ENCODE measurements at places on chromosomes 13 and 19.

GRCh38 chr13:113724780-113725315, 34.2 kb upstream of the TMEM255B start:
- DNase-seq, result peak; percentile 87

GRCh38 chr13:114027046-114027715, 53.3 kb upstream of the C13orf46 start:
- no peak for DNase-seq

DNA sequence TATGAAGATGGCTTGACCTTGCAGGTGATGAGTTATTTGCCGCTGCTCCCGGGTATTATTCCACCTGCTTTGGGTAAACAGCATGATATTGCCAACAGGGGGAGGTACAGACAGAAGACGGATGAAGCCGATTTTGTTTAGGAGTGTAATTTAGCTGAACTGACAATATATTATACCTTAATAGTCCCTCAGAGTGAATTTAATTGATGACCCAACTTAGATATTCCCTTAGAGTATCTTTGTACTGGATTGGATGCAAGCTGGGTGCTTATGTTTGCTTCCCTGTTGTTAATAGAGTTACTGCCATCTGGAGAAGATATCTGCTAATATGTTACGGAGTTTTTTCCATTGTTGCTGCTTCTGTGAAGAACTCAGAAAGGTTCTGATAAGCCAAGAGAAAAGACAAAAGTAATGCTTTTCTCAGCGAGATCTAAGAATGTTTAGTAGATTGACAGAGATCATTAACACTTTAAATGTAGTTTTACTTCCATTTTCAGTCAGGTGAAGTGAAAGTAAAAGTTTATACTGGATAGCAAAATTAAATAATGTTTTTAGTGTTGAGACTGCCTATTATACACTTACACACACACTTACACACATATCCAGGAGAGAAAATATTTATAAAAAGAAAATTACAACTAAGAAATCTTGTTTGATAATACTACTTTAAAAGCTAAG, 2220.8 kb upstream of the PCDH20 start:
- DNase-seq, result no peak

GRCh38 chr13:111280681-111281585, 39.5 kb upstream of the TEX29 start:
- no peak for DNase-seq

GRCh38 chr19:778910-779653, 18.2 kb upstream of the PTBP1 start:
- peak; percentile 83 for DNase-seq

DNA sequence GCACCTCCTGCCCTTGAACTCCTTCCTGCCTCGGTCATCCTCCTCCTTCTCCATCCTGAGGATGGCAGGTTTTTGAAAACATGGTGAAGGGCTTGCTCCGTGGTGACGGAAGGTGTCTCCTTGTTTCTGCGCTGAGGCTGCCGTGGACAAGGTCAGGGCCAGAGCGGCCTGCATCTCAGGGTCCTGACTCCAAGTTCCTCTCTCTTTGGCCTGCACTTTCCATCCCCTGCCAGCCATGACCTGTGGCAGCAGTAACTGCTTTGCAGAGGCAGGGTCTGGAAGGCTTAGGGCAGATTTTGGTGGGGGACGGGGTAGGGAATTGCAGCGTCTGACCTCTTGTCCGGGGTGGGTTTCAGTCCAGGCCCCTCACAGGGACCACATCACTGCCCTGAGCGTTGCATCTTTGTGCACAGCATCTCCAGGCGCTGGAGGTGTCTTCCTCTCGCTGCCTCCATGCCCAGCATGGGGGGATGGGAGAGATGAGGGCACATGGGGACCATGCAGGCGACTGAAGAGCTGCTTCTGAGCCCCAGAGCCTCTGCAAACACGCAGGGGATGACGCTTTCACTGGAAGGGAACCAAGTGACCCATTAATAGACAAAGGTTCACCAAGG, 216.8 kb downstream of the TEX29 start:
- DNase-seq, result no peak

DNA sequence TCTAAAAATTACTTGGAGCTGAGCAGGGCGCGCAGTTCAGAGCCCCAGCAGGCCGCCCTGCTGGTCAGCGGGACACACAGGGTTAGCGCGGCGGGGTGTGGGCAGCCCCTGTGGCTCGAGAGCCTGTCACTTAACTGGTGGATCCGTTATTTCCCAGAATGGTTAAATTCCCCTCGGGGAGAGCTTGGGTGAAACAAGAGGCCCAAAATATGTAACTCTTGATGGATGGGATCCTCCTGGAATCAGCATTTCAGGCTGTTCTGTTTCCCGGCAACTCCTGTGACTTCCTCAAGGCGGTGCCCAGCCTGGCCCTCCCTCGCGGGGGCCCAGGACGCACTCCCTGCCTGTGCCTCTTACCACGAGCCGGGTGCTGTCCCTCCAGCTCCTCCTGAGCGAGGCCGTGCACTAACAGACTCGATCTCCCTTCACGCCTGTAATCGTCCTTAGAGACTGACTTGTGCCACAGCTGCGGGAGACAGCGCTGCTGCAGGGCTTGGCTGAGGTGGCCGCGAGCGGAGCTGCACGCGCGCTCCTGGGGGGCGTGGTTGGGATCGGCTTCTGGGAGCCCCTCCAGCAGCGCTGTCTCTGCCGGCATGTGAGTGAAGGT, 9.7 kb downstream of the PTBP1 start:
- no peak for DNase-seq

- no peak for DNase-seq
Observed at GRCh38 chr13:80312012-80312704, 28.8 kb downstream of the SPRY2 start.

DNA sequence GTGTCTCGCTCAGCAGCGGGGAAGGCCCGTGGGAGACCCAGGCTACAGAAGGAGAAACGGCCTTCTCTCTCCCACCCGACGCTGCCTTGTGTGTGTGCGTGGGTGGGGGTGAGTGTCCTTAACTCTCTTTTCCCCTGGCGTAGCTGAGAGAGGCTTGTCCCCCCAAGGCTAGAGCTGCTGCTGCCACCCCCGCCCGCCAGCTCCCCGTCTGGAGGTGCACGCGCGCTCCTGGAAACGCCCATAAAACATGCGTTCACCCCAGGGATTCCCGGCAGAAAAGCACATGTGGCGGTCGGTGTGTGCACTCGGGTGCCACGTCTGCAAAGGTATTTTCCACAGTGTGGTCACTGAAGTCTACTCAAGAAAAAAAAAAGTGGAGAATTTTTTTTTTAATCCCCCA, 36.1 kb downstream of the GADD45B start:
- no peak for DNase-seq

DNA sequence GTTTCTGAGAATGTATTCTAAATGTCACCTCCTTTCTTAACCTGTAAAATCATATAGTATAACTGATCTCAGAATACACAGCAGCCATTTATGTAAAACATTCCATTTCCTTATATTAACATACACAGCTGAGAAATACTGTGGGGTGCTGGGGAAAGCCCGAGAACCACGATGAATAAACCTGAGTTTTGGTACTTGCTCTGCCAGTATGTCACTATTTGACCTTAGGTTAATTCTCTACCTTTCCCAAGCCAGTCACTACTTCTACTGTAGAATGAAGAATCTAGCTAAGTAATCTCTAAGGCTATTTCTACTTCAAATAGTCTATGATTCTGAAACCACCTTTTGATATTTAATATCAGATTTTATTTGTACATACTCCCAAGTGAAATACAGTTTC, 173.7 kb downstream of the TBC1D4 start:
- DNase-seq, result no peak

- DNase-seq, result no peak
Observed at GRCh38 chr13:109121826-109122225, 492.4 kb downstream of the MYO16 start.

DNA sequence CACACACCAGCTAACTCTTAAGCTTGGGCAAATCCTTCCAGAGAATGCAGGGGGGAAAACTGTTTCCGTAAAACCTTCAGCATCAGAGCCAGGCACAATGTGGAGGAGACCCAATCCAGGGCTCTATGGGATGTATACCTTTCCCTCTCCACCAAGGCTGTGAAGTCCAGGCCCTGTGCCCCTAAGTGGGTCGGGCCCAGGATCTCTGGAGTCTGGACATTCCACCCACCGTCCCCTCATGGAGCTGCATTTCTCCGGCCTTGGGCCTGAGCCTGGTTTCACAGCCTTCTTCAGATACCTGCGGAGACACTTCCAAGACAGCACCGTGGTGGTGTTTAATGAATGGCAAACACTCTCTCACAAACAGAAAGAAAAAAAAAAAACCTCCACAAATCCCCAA, 186.2 kb downstream of the URI1 start:
- DNase-seq, result no peak

DNA sequence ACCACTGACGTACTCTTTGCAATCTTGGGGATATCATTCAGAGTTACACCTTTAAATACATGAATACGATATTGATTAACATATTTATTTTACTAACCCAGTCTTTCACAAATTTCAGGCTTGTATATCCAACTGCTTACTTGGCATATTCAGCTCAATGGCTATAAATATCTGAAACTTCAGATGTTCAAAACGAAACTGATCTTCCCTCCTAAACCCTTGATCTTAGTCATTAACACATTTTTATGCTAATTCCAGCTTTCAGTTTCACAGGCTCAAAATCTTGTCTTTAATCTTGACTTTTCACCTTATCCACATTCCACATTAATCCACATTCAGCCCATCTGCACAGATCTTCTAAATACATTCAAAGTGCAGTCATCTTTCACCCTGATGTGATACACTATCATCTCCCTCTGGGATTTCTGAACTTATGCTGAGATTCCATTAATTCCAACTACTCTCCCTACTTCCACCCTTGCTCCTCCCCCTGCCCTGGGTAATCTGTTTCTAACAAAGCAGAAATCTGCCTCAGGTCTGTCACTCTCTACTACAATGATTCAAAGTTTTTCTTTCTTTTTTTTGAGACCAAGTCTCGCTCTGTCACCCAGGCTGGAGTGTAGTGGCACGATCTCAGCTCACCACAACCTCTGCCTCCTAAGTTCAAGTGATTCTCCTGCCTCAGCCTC, 387.2 kb downstream of the GPC5 start:
- DNase-seq, result no peak

GRCh38 chr19:19595171-19595701, 23.3 kb downstream of the PBX4 start:
- DNase-seq, result no peak

- DNase-seq, result no peak
Observed at GRCh38 chr13:48776401-48776800, 122.7 kb downstream of the CYSLTR2 start.

DNA sequence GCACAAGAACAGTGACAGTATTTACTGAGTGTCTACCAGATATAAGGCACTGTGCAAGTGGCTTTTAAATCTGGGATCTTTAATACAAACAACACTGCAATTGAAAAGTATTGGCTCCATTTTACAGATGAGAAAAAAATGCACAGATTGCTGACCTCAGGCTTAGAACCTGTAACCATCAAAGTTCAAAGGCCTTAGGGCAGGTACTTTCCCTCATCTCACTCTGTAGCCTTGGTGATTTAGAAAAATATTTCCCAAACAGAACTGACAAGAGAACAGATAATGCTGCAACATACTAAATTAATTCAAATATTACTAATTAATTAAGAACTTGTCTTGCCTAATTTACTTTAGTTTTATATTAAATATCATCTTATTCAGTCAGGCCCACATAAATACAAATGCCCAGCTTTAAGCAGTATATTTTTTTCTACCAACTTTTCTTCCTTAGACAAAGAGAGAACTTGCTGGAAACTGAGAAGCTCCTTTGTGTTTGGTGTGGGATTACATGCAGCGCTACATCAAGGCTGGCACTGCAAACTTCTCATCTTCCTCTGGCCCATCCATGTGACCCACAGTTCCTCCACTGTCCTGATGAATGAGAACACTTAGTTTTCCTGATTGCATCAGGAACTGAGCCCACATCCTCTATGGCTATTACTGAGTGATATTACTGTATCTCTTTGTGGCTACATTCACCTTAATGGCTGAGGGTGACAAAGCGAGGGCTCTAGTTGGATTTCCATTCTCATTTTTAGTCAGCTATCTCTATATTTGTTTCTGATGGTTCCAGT, 302.1 kb downstream of the ENOX1 start:
- DNase-seq, result no peak

DNA sequence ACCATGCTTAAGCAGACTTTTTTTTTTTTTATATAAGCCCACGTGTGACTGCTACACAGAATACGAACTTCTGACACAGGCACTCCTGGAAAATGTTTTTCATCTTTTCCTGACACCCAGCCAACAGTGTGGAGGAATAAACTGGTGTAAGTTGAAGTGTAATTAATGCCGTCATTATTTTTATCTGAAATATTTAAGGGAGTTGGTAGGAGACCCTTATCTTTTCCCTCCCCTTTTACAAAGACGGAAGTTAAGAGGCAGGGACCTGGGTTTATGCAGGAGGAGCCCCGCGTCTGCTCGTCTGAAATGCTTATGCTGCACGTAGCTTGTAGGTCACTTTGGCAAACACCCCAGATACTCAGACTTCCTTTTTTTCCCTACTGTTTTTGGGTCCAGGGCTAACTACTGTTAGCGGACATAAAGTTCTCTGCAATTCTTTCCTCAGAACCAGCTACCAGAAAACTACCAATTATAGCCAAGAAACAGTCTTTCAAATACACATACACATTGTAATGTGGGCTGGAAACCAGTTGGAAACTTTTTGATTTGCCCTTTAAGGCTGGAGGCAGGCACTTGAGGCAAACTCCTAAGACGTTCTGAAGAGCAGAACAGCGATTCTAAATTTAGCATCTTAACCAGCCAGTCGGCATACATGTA, 50.8 kb downstream of the EFNB2 start:
- no peak for DNase-seq

DNA sequence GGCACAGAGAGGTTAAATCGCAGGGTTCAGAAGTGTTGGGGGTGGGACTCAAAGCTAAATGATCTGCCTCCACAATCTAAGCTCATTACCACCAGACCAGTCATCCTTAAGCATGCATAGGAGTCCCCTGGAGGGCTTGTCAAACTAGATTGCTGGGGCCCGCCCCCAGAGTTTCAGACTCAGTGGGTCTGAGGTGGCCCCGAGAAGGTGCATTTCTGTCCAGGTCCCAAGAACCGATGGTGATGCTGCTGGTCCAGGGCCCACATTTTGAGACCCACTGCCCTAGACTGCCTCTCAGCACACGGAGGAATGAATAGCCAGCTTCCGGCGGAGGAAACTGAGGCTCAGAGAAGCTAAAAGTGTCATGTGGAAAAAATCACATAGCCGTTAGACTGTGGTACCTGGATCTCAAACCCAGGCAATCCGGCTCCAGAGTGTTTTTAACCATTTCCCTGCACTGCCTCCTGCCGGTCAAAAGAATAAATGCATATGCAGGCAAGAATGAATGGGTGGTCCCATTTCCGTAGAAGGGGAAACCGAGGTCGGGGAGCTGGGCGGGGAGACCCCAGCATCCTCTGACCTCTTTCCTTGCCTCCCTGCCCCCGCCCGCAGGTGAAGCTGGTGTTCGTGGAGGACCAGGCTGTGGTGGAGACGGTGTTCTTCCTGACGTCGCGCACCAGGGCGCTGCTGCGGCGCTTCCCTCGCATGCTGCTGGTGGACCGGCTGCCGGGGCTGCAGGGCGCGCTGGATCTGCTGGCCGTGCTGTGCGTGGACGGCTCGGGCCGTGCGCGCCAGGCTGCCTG, 23.8 kb downstream of the ZSWIM9 start:
- DNase-seq, result no peak

DNA sequence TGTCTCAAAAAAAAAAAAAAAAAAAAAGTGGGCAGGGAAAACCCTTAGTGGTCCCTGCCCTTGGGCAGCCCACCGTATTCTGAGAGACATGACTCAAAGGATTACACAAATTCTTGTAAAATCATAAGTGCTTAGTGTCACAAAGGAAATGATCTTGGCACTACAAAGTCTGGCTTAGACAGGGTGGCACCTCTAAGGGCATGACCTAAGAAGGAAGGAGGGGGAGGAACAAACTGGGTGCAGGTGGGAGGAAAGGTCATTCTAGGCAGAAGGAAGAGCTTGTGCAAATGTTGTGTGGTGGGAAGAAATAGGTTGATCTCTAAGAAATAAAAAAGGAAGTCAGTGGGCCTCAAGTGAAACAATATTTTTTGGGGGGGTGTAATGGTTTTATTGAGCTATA, 10.4 kb downstream of the PNPLA6 start:
- no peak for DNase-seq
